ENCODE measurements at places on chromosomes 6 and 20. TPM values are rescaled to one million over a fixed set of nuclear protein-coding genes. Genes with fewer than 3 reads are reported as not detected.

DNA sequence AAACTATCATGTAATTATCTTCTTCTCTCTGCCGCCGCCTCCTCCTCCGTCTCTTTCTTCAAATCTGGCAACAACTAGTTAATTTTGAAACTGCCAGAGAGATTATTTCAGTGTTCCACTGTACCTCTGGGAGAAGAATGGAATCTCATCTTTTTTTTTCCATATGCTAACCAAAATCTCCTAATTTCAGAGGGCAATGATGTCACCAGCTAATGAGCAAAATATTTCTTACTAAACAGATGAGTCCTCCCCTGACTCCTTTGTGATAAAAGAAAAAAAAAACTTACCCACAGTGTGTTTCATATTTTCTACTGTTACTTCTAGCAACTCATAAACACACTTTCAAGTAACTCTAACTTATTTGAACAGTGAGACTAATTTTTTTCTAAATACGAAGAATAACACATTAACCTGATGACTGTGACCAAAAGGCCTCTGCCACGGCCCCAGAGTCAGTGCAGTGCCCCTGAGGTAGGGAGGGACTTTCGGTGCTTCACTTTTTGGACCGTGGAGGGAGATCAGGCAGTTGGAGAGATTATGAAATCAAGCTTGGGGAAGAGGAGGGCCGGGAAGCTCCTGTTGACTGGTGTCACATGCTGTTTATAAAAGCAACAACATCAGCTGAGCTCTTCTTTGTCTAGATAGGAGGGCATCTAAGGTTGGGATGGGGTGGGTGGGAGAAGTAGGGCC, 159.6 kb downstream of the SASH1 start:
- no peak for DNase-seq

DNA sequence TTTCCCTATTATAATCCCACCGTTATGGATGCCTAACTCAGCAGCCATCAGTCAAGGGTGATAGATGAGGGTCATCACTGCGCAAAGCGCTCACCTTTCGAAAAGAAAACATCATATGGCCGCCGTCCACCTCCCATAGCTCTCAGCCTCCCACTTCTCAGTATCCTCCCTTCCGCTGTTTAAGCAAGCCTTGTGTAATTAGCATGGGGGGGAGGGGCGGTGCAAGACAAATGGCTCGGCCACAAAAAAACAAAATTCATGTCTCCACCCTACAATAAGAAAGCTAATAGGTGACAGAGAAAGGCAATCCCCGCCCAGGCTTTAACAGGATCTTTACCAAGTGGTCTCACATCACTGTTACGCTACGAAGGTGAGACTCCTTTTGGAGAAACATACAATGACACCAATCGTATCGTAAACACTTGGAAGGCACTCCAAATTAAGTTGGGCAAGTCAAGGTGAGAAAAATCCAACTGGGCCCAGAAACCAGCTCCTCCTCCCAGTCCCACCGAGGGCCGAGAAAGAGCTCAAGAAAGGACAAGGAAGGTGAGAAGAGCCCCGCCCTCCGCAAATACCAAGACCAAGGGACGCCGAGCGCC, 645 bp downstream of the DDX39B start:
- peak; percentile 63 for DNase-seq

DNA sequence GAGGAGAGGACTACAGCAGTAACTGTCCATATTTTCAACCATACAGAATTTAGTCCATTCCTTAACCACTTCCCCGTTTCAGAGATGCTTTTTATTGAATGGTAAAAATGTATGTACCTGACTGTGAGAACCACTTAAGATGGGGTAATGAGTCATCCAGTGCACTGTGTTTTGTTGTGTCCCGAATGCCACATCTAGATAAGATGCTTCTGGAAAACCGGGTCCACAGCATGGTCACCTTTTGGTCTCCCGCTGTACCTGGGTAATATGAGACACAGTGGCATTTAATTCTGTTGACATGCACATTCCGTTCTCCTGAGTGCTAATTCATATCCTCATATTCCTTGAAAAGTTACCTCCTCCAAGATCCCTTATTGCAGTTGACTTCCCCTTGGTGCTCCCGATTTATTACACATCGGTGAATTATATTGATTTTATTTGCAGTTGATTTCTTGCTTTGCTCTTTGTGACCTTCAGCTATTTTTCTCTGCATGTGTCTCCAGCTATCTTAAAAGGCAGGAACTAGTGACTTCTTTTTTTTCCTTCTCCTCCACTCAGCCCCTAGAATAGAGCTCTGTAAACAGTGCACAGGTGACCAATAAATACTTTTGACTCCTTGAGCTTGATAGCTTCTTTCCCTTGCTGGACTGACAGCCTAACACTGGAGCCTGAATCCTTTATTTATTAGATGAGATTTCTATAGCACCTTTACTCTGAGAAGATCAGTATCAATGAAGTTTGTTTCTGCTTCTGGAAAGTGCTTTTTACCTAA, 314.6 kb downstream of the ZFAND3 start:
- no peak for DNase-seq

GRCh38 chr6:19465256-19465655, 371.9 kb upstream of the ID4 start:
- DNase-seq = no peak

GRCh38 chr6:87825821-87826221, 123.8 kb upstream of the AKIRIN2 start:
- no peak for DNase-seq

- no peak for DNase-seq
These were observed 408.4 kb downstream of the PKHD1 start for GRCh38 chr6:51678905-51679620.

LIME1 gene
- total RNA-seq = 159 TPM

CCN6 gene
- total RNA-seq = not detected

Measured in activated naive CD8-positive, alpha-beta T cell treated with anti-CD3 and anti-CD28 coated beads, Interleukin-2, amount 10 ng/mL, durations not matched to agents 7 days and 5 days (primary cell).